ENCODE measurements at places on chromosomes 5 and 9.

DNA sequence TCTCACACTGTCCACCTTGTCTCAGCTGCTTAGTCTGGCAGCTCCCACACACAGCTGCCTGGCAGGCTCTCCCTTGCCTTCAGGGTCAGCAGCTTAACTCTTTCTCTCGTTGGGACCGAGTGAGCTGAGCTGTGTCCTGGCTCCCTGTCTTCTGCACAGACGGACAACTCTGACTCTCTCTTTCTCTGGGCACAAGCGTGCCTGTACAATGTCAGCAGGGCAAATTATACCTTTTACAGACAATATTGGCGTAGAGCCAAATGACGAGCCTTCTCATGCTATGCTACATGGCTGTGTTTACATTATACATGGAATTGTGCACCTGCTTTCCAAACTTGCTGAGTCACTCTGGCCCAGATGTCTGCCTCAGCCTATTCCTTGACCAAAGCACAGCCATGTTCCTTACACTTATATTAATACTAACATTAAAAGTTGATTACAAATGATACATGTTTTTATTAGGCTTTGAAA, 188.6 kb downstream of the CYLC2 start:
- peak; percentile 54 for DNase-seq

DNA sequence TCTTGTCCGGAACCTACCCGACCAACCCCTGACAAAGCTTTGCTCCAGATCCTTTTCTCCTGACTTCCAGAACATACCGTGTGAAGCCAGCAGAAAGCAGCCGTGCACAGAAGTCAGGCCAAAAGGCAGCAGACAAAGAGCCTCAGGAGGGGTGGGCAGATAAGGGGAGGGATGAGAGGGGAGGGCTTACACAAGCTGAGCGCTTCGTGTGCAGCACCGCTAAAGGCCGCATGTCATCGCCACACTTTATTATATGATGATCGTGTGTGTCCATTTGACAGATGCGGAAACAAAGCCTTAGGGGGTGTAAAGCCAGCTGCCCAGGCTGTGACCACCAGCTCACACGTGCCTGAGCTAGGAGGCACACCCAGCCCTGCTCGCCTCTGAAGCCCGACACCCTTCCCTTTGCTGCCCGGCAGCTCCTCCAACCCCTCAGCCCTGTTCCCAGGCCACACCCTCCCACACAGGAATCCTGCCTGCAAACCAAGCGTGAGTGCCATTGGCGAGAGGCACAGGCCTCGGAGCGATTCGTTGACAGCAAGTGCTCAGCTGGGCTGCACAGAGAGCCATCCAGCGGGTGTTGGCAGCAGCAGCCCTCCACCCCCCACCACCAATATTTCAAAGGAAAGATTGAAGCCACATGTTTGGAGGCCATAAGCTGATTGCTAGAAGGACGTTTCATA, 170.5 kb upstream of the SMIM23 start:
- DNase-seq = peak; percentile 76

DNA sequence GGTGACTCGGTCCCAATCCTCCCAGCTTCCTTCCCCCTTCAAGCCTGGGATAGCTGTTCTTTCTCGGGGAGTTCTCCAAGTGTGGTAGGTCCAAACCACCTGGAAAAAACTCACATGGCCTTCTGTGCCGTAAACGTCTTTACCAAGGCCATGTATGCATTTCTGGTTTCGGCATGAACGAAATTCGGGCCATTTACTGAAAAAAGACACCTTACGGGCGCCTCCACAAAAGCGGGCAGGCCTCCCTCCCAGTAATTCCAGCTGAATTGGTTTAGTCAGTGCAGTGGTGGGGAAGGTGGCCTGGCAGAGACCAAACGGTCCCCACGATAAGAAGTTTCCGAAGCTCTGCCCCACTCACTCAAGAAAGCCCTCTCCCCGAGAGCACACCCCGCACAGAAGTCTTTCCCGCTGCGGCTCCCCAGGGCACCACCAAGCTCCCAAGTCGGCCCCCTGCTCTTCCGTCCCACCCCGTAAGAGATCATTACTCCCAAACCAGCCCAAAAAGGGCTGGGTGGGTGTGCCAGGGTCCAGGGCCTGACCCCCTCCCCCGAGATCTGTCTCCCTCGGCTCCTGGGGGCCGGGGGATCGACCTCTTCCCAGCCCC, 86.3 kb upstream of the MELK start:
- no peak for DNase-seq

- no peak for DNase-seq
These were observed 26.0 kb downstream of the BDP1 start for GRCh38 chr5:71481441-71481840.

- no peak for DNase-seq
These were observed 278.7 kb downstream of the NPR3 start for GRCh38 chr5:32989815-32990214.

DNA sequence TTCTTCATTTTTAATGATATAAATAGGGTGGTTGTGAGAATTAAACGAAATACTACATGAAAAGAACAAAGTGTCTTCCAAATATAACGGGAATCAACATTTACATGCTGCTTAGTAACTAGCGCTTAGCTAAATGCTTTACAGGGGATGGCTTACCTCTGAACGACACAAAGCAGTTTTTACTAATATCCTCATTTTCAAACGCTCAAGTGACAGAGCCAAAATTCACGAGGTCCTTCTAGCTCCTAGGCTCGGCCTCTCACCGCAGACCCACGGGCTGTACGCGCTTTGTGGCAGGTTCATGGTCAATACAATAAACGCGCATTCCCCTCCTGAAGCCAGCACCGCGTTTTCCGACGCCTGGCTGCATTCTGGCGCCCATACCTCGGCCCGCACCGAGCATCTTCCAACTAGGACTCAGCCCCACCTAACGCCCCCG, 442 bp downstream of the ZNF510 start:
- no peak for DNase-seq

GRCh38 chr5:93868851-93869250, 127.5 kb upstream of the POU5F2 start:
- DNase-seq = no peak

GRCh38 chr9:93028448-93029006, 30.0 kb upstream of the SUSD3 start:
- DNase-seq = peak; percentile 55

- peak; percentile 85 for DNase-seq
These were observed 132.5 kb downstream of the HSD17B3 start for GRCh38 chr9:96169484-96169883.

- DNase-seq = peak; percentile 47
These were observed 2.5 kb downstream of the KDM3B start for GRCh38 chr5:138354926-138355378.

Measured in femur (tissue), 1 donor.